ENCODE measurements at places on chromosomes 13 and 19.

- DNase-seq = no peak
These were observed 13.5 kb upstream of the SPATA13 start for GRCh38 chr13:24146961-24147569.

DNA sequence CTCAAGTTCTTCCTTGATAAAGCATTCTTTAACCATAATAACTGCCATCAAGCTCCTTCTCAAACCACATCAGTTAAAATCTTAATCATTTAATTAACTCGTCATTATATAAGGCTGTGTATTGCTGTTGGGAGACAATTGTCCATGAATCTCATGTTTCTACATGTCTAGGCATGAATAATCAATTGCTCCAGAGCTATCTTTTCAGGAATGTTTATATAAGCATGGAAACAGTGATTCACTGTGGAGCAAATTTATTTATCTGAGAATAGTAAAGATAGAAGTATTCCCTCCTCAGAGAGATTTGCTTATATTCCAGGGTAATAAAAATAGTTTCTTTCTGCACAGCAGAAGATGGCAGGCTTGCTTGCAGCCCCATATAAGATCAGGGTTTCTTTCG is 71.1 kb downstream of the CBY2 start:
- no peak for DNase-seq

- DNase-seq = no peak
These were observed 12.9 kb downstream of the TPM4 start for GRCh38 chr19:16089010-16089846.

DNA sequence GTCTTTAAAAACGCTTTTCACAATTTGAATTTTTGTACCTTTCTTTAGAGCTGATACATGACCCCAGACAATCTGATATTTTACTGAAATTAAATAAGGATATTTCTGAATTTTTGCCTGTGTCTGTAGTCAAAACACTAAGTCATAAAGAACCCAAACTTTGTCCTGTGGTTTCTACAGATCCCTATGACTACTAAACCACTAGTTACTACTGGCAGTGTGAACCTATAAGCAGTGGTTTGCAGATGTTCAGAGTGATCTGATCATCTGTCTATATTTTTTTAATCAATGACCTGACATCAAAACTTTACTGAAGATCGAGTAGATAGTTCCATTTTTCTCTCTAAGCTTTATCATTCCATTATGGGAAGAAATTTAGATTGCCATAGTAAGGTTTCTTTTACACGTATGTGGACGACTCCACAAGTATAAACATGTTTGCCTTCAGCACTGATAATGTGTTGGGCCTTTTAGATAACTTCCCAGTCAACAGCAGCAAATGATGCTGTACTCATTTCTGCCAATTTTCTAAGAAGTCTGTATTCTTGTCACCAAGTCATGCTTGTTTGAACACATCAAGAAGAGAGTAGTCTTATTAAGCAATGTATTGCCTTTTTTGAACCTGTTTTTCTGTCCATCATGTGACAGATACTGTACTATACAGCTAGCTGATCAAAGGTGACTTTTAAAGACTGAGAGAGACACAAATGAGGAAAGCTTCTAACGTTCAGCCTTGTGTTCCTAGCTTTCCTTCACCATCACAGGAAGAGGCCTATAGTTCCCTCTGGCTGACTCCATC is 21.8 kb downstream of the POLR1D start:
- DNase-seq = no peak

DNA sequence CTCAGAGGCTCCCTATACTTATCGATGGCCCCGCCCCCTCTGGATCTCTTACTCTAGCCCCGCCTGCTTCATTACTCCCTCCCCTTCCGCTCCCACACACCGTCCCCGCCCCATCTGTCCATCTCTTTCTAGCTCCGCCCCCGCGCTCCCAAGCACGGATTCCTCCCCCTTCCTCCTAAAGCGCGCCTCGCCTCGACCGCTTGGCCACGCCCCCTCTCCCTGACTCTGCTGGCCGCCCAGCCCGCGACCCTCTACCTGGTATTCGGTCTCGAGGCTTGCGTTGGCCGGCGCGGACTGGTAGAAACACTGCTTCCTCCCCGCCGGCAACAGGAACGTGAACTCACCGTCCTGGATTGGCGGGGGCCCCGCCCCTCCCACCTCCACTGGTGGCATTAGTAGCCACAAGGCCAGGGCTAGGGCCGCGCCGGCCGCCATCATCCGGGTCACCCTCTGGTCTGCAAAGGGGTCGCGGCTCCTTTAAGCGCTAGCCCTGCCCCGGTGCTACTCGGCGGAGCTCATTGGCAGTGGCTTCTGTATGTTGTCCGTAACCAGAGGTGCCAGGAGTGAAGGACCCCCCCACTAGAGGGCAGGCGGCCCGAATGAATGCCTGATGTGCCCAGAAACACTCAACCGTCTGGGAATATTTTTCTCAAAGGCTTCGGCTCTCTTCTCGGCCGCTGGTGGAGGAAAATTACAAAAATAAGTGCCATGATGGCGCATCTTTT is at the start of gene TMED1:
Gene TMED1, minus strand, starts transcription at position 459 of the 725 bp plus-strand sequence. Its CDS starts 21 bp downstream, at position 438.
- peak; percentile 100 for DNase-seq

DNA sequence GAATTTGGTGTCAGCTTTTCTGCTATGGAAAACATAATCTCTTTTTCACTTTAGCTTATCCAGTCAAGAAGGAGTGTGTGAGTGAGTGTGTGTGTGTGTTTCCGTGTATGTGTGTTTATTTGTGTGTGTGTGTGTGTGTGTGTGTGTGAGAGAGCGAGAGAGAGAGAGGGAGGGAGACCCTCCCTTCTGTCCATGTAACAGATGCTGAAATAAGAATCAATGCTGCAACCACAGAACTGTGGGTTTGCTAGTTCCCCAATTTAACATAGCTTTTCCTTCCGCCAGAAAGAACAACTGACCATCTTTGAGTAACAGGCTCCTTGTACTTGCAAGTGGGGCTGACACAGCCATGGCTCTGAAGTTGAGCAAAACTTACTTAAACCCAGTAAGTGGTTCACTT is 5.2 kb downstream of the LCP1 start:
- no peak for DNase-seq

DNA sequence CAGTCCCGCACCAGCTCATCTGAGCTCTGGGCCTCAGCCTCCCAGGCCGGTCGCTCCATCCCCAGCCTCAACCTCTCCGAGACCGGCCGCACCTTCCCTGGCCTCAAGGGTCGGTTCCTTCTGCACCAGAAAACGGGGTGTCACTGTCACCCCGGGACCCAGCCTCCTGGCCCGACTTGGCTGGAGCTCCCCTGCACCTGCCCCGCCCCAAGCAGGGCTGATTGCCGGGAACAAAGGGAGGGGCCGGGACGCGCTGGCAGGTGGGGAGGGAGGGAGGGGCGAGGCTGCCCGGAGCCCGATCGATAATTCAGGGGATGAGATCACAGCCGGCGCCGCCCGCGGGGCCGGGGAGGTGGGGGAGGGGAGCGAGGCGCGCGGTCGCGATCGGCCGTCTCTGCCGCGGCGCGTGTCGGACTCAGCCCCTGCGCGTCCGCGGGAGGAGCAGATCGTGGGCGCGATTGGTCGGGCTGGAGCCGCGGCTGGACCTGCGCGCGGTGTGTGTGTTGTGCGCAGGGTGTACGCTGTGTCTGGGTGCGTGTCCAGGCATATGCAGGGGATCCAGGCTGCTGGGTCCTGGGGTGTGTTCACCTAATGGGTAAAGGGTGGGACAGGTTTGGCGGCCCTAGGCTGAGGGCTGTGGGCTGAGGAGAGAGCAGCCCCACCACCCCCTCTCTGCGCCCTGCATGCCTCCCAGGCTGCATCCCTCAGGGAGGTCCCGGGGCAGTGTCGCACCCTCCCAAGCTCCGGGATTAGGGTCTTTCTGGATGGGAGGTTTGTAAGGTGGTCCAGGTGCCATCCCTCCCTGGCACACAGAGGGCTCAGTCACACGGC is 1.1 kb upstream of the SHC2 start:
- no peak for DNase-seq

- DNase-seq = no peak
These were observed 404.5 kb downstream of the KCTD12 start for GRCh38 chr13:76481738-76482137.

DNA sequence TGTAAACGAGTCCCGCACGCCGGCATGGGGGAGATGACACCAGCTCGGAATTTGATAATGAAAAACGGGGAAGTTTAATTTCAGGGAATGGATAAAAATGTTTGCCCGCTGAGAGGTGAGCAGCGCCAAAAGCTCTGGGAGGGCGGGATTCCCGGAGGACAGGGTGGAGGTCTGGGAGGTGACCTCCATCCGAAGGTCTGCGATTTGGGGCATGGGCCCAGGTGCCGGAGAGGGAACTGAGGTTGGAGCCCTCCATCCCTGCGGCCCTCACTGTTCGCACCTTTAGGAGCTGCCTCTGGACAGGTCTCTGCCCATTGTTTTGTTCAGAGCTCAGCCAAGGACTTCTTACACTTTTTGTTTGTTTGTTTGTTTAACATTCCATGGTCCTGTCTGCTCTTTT is 129.8 kb downstream of the URI1 start:
- peak; percentile 50 for DNase-seq

DNA sequence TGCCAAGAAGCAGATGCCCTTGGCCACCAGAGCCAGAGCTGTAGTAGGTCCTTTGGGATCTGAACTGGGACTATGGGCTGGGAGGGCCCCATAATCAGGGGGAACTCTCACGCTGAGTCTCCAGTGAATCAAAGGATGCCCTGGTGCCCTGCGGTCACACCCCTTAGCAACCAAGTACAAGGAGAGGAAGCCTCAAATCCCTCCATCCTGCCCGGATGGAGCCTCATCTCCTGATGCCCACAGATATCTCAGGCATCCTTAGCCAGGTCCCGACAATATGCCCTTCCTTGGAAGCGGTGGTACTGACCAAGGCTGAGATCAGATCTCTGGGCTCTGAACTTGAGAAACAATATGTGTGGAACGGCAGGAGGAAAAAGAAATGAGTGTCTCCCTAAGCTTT is 1.7 kb downstream of the PLEKHA4 start:
- no peak for DNase-seq

DNA sequence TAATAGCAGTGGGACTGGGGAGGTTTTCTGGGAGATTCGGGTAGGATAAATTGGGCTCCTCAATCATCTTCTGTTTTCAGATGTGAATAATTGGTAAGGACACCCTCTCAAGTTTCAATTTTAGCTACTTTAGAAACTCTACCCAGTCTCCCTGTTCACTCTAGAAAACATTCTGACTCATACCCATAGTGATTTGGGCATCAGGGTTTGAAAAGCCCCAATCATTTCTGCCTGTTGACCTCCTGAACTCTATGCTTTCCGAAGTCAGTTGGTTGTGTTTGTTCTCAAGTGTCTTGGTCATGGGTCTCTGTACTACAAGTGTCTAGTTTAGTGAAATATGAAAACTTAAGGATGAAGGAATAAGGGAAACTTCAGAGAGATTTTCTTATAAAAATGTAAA is 911.3 kb upstream of the GPC6 start:
- no peak for DNase-seq

GRCh38 chr19:850221-850978 is 1.7 kb upstream of the ELANE start:
- peak; percentile 92 for DNase-seq

GRCh38 chr13:91468301-91468700 is 69.9 kb downstream of the GPC5 start:
- no peak for DNase-seq

DNA sequence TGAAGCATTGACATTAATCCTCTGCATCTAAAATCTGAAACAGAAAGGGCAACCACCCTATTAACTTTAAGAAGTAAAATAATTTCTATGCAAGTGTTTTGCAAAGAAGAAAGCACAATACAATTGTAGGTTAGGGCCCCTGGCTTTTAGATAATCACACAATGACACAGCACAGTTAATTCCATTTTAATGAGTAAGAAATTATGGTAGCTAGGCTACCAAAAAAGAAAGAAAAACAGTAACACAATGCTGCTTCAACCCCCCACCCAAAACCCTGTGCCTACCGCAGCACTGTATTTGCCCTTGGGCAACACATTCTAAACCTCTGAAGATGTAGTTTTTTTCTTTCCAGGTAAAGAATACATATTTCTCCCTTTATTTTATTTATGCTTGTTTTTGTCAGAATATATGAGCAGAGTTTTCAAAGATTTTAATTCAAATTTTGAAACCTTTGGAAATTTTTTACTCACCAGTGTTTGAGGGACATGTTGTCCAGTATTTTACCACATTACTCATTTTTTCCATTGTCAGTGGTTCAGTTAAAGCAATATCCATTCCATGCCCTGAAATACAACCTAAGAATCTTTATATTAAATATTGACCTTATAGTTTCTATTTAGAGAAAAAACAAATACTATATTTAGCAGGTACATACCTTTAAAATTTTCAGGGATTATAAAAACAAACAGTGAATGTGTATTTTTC is 21.1 kb downstream of the SOHLH2 start:
- no peak for DNase-seq

- DNase-seq = no peak
These were observed 38.7 kb downstream of the SKA3 start for GRCh38 chr13:21137696-21138095.

- no peak for DNase-seq
These were observed 9.8 kb downstream of the PPP1R15A start for GRCh38 chr19:48881741-48882657.

GRCh38 chr19:27738569-27739193 is 1474.3 kb downstream of the UQCRFS1 start:
- DNase-seq = no peak

DNA sequence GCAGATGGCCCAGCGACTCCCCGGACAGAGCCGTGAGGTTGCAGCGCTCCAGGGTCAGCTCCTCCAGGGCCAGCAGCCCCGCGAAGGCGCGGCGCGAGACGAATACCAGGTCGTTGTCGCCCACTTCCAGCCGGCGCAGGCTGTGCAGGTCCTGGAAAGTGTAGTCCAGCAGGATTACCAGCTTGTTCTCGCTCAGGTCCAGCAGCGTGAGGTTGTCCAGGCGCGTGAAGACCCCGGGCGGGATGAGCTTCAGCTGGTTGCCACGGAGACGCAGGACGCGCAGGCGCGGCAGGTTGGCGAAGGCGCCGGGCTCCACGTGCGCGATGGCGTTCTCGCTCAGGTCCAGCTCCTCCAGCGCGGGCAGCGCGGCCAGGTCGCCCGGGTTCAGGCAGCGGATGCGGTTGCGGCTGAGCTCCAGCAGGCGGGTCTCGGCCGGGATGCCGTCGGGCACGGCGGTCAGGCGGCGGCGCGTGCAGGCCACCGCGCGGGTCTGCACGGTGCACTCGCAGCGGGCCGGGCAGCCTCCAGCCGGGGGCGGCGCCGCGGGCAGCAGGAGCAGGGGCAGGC is 9.3 kb upstream of the PEAK3 start:
- DNase-seq = no peak

- DNase-seq = peak; percentile 78
These were observed at the start of gene GEMIN7 for GRCh38 chr19:45079063-45079910. GEMIN7 (plus strand) TSS chr19:45079260; CDS start chr19:45090115, 10,855 bp downstream.

- no peak for DNase-seq
These were observed 15.2 kb downstream of the SAE1 start for GRCh38 chr19:47145639-47146486.

Measured in sciatic nerve (tissue), 2 donors.